RWPE1 (cell line): ENCODE measurements at places on chromosomes 16 and 17.

GRCh38 chr17:27158382-27158781 is 135.5 kb upstream of the WSB1 start:
- DNase-seq: no peak

DNA sequence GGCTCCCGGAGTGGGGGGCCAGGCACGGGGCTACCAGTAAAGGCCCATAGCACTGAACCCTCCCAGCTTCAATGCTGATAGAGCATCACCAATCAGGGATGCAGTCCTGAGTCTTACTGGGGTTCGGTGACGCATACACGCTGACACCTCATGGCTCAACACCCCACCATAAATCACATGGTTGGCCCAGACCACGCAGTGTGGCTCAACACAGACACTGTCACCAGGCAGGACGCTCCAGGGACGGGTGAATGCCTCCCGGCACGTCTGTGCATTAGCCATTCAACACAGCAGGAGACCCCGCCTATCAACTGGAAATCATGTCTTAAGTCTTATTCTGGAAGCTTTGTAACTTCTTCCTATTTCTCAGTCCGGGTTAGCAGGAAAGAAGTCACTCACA is 35.0 kb downstream of the NECAB2 start:
- DNase-seq: no peak

DNA sequence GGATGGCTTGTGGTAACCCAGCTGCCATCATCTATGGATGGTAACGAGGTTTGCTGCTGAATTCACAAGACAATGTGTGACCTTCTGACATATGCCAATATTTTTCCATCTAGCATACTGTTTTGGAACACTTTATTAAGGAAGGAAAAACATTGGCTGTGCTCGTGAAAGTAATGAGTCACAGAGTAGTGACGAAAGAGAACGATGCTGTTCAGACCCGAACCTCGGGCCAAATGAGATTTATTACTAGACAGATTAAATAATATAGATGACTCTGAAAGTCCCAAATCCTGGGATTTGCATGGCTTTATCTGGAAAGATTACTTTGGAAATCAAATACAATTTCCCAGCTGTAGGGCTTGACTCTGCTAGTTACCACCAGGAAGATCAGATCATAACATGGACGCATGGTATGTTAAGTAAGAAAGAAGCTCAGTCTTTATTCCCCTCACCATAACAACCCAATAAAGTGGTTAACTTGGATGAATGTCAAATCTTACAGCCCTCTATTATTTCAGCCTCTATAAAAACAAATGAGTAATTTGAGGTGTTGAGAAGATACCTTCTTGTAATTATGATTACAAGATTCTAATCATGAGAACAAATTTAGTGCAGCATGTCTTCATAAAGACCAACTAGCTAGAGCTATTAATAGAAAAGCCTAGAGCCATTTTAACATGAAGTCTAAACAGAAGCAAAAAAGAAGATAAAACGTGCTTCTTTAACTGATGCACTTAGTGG is 32.6 kb downstream of the ERN1 start:
- DNase-seq: no peak

GRCh38 chr17:320809-321385 is 31.7 kb downstream of the RPH3AL start:
- no peak for DNase-seq

GRCh38 chr16:66677179-66677578 is 19.4 kb downstream of the CMTM4 start:
- DNase-seq: no peak

GRCh38 chr17:8142887-8143580 is 9.2 kb downstream of the PER1 start:
- no peak for DNase-seq

- DNase-seq: no peak
Observed at GRCh38 chr17:18319604-18320256, 4.6 kb downstream of the SMCR8 start.

GRCh38 chr17:52178012-52178411 is 19.5 kb upstream of the CA10 start:
- no peak for DNase-seq

GRCh38 chr16:1820946-1821290 is 5.7 kb downstream of the HAGH start:
- DNase-seq: no peak

DNA sequence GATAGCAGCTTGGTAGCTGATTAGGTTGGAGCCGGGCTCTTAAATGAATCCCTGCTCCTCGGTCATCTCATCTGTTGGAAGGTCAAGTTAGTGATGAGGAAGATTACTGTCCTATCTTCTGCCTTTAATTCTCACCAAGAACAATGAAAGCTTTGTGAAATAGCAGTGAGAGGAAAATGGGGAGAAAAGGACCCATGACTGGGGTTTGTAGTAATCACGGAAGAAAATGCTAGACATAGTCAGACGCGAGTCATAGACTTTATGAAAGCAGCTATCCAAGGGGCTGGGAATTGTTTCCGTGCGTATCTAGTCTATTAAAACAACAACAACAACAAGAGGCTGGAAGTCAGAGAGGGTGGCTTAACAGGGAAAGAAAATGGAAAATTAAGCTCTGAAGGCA is 18.3 kb downstream of the PIK3R5 start:
- no peak for DNase-seq

GRCh38 chr17:45325810-45326209 is 9.0 kb upstream of the MAP3K14 start:
- DNase-seq: no peak

GRCh38 chr16:77208382-77208781 is 9.2 kb downstream of the SYCE1L start:
- no peak for DNase-seq

DNA sequence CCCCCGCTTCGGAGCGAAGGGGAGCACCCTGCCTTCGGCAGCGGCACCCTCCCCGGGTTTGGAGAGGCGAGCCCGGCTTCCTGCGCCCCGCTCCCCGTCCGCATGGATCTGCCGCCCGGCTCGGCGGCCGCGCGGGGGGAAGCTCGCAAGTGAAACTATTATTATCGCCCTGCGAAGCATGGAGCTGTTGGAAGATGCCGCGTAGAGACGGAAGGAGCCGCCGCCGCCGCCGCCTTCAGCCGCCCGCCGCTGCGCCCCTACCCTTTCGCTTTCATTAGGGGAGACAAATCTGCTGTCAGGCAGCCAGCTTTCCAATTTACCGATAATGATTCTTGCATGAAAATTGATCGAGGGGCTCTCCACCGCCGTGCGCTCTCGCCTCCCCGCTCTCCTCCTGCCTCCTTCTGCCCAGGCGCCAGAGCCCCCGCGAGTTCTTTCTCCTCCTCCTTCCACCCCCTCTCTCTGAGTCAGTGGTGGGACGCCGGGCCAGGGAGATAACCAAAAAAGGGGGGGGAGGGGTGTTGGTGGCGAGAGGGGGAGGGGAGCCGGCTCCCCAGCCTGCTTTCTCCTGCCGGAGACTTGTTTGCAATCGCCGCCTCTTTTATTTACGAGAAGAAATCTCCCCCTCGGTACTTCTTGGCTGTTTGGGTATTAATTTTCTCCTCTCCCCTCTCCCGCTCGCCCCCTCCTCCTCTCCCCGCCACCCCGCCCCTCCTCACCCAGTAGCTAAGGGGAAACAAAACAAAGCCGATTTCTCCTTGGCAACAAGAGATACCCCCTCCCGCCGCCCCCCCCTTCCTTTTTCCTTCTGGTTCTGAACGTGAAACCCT is 58.0 kb upstream of the GSE1 start:
- DNase-seq: peak; percentile 82

- no peak for DNase-seq
Observed at GRCh38 chr16:80759419-80760162, 44.8 kb downstream of the CDYL2 start.

DNA sequence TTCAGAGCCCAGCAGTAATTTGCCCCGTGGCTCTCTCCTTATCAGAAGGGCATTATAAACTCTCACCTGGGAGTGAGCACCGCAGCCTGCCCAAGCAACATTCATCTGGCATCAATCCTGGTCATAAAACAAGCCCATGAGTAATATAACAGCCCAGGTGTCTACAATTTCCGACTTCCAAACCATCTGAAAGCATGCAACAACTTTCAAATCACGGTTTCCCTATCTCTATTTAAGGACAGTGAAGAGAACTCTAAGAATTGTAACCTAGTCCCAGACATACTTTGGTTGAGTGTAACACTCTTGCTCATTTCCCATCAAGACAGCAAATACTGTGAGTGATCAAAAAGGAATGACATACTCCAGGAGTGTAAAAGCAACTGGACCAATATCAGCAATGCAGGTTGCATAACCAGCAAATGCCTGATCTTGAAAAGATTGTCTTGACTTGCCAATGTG is 487.4 kb upstream of the SOX9 start:
- peak; percentile 82 for DNase-seq

GRCh38 chr17:40069751-40070708 is 7.3 kb downstream of the THRA start:
- DNase-seq: peak; percentile 42

- DNase-seq: no peak
Observed at GRCh38 chr17:78925662-78926555, 722 bp upstream of the TIMP2 start.

DNA sequence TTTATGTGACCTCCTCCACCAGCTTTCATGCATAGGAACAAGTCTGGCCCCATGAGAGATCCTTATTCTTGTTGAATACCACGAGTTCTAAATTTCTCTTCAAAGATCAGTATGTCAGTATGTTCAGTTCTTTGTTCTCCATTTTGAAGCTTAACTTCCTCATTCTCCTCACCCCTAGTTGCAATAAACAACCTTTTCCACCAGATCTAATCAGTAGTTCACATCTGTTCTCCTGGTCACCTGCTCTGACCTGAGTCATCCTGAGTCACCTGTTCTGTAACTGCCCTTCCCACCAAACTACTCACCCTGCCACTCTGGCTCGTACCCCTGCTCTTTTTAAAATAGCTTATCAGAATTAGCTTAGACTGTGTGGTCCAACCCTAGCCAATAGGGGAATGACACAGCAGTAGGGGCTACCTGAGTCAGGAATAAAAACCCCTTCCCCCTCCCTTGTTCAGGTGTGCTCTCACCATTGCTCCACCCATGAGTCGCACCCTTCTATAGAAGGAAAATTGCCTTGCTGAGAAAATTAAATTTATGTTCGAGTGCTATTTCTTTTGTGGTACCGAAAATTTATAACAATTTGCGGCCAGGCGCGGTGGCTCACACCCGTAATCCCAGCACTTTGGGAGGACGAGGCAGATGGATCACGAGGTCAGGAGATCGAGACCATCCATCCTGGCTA is 94.6 kb downstream of the EMP2 start:
- no peak for DNase-seq

DNA sequence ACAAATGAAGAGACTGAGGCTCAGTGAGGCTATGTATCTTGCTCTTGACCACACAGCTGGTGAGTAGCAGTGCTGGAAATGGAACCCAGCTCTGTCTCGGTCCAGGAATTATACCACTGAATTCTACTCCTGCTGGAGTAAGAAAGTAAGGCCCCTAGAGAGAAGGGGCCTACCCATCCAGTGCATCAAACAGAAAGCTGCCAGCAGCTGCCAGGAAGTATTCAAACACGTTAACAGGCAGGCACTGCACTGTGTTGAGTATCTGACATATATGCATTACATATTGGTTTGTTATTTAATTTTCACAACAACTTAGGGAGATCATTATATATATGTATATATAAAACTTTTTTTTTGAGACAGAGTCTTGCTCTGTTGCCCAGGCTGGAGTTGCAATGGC is 4.0 kb downstream of the ARL5C start:
- DNase-seq: no peak

DNA sequence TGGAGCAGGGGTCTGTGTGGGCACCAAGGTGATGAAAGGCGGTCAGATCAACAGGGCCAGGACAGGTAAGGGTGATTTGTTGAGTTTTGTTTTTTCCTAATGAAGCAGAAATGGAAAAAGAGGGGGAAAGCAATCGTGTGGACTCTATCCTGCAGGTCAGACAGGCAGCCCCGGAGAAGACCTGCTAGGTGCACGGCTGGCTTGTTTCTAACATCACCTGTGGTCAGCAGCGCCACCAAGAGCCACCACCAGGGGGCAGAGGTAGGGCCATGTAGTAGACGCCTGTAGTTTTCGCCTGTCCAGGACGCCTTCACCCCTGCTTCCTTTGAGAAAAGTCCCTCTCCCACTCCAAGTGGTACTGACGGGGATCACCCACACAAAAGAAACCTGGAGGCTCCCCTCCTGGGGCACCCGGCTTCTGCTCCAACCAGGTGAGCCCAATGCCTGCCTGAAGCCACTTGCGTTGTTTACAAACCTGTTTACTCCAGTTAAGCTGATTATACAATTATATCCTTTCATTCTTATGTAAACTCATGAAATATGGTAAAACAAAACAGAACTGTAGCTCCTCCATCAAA is 54.2 kb upstream of the SEC14L1 start:
- peak; percentile 57 for DNase-seq

- no peak for DNase-seq
Observed at GRCh38 chr17:66698270-66698669, 136.6 kb upstream of the CACNG5 start.

DNA sequence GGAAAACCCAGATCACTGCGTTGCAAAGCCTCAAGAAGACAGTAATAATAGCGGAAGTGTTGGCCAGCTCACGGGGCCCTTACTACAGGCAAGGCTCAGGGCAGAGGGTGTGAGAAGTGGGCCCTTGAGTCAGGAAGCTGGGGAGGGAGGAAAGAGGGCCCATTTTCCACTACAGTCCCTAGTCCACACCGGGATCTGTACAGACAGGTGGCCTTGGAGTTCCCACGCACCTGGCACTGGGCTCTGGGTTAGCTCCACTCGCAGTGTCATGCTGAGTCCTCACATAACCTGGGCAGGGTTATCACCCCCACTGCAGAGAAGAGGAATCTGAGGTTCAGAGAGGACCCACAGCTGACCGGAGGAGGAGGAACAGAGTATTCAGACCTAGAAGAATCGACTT is 16.8 kb upstream of the MTSS2 start:
- DNase-seq: no peak

DNA sequence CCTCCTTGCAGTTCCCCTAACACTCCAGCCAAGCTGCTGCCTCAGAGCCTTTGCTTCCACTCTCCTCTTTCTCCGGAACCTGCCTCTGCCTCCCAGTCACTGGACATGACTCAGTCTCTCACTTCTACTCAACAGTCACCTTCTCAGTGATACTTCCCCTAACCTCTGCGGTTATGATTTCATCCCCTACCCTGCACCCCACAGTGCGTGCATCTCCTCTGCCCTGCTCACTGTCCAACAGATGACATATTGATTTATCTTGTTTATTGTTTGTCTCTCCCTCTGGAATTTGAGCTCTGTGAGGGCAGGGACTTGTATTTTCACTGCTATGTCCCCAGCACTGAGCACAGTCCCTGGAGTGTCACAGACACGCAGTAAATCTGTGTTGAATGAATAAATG is 100.7 kb downstream of the CYLD start:
- DNase-seq: no peak

DNA sequence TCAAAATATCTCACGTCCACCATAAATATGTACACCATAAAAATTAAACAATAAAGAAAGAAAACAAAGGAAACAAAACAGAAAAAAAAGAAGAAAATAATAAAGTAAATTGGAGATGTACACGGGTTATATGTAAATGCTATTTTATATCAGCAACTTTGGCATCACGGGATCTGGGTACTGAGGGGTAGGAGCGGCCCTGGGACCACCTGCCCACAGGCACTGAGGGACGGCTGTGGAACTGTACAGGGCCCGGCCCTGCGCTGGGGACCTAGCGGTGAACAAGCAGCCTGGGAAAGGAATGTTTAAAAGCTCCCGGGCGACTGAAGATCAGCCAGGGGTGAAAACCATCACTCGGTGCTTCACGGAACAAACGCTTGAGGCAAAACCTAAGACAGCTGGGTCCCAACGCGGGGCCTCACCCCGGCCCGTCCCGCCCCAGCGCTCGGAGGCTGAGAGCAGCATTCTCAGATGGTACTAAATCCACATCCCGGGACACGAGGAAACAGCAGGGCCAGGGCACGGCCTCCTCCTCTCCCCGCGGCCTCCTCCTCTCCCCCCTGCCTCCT is 31.2 kb downstream of the NXN start:
- DNase-seq: no peak
